ENCODE measurements at places on chromosomes 2 and 18. TPM values are rescaled to one million over a fixed set of nuclear protein-coding genes. Genes with fewer than 3 reads are reported as not detected.

REG1B gene
- total RNA-seq: not detected

RHOB gene
- 466 TPM for total RNA-seq

IL36RN gene
- 0.69 TPM for total RNA-seq

GRCh38 chr2:217218269-217219163 lies 358.7 kb upstream of the TNP1 start:
- DNase-seq: peak; percentile 46

DNA sequence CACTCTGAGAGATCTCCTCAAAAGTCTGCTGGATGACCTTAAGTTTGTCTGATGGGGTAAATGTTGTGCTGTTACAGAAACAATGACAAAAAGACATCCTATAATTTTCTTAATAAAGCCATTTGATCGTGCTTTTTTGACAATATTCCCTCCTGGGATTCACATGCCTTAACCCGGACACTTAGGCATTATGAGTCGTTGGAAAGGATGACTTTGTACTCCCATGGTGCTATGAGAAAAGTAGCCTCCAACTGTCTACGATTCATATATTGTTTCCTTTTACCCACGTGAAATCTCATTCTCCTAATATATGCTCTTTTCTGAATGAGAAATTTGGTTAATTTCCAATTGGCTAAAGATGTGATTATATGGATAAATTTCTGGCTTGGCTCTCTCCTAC lies 6.1 kb upstream of the MPP4 start:
- DNase-seq: no peak

GRCh38 chr2:98913916-98914712 lies 21.9 kb downstream of the CRACDL start:
- DNase-seq: no peak

GRCh38 chr2:168687314-168687713 lies 115.1 kb upstream of the NOSTRIN start:
- DNase-seq: peak; percentile 44
